ENCODE measurements at places on chromosomes 12 and 14. TPM values are rescaled to one million over a fixed set of nuclear protein-coding genes. Genes with fewer than 3 reads are reported as not detected.

Gene PGF
- 2.9 TPM for total RNA-seq

GRCh38 chr12:30928356-30929244 is 2.1 kb downstream of the TSPAN11 start:
- DNase-seq, result no peak

DNA sequence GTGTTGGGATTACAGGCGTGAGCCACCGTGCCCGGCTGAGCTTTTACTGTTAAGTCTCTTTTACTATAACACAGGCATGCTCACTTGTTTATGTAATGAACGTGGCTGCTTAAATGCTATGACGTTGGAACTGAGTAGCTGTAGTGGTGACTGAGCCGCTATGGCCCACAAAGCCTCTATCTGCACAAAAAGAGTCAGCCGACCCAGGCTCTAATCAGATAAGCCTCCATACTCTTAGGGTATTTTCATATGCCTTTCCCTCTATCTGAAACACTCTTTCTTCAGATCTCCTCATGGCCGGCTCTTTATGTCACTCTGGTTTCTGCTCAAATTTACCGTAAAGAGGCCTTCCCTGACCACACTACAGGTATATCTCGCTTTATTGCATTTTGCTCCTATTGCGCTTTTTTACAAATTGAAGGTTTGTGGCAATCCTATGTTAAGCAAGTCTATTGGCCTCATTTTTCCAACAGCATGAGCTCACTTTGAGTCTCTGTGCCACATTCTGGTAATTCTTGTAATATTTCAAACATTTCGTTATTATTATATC is 8.0 kb downstream of the SLC2A14 start:
- no peak for DNase-seq

Gene CFAP251
- 1.6 TPM for total RNA-seq

DNA sequence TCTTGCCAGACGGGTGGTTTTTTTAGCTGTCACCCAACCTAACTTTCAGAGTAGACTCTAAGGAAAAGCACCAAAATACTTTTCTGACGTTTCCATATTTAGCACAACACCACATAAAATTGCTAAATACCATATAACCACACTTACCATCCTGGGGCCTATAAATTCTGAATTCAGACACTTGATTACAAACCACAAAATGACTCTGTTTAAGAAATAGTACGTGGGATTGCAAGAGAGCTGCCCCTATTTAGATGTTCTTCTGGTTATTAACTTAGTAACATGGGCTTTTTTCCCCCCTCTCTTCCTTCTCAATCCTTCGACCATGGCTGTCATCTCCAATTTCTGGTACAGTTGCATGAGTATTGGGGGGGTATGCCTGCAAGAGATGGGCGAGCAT is 287.7 kb downstream of the BMP4 start:
- DNase-seq, result no peak
